ENCODE measurements at places on chromosomes 2 and 18.

DNA sequence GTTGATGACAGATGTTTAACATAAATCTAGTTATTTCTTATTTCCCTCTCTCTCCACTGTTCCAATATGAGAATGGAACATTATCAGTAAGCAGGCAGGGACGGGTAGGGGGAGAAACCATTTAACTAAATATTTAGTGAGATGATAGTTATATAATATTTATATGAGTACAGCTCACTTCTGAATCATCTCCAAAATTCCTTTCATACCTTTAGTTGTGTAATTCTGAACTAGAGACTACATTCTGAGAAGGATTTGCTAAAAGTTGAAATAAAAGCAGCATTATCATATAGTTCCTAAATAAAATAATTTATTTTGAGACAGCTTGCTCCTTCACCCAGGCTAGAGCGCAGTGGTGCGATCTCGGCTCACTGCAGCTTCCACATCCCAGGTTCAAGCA is 41.4 kb downstream of the B4GALT6 start:
- peak; percentile 32 for DNase-seq

DNA sequence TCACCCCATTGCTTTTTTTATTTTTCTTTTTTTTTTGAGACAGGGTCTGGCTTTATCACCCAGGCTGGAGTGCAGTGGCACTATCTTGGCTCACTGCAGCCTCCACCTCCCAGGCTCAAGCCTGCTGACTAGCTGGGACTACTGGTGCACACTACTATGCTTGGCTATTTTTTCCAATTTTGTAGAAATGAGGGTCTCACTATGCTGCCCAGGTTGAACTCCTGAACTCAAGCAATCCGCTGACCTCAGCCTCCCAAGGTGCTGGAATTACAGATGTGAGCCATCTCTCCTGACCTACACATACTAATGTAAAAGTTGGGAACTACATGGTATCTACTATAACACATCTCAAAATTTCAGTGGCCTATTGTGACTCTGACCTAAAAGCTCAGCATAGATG is 101.2 kb downstream of the FMNL2 start:
- no peak for DNase-seq

GRCh38 chr18:12884406-12885323 is 628 bp upstream of the PTPN2 start:
- DNase-seq: no peak

DNA sequence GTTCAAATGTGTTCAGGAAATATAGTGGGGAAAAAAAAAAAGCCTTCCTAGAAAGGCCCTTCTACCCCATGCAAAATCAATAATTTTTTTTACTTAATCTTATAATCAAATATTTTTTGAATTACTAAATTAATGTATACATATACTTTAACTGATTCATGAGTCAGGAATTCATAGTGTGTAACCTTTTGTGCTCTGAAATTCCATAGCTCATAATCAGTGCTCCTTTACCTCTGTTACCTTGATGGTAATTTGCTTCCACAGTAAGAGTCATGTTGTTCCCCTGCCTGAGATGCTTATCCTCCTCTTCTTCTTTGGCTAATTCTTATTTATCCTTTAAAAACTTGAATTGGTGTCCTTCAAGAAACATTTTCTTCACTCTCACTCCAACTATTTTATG is 414.2 kb downstream of the THSD7B start:
- DNase-seq: no peak

GRCh38 chr2:174663550-174663949 is 65.9 kb upstream of the WIPF1 start:
- no peak for DNase-seq

DNA sequence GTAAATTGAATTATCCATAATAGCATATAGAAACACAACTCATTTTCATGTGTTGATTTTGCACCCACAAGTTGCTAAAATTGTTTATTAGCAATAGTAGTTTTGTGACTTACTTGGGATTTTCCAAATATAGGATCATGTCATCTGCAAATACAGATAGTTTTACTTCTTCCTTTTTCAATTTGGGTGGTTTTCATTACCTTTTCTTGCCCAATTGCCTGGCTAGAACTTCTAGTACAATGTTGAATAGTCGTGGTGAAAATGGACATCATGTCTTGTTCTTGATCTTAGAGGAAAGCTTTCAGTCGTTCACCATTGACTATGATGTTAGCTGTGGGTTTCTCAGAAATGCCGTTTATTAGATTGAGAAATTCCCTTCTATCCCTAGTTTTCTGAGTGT is 60.2 kb upstream of the TCF7L1 start:
- DNase-seq: no peak

GRCh38 chr2:219274361-219274921 is 4.7 kb upstream of the DNAJB2 start:
- peak; percentile 68 for DNase-seq

- no peak for DNase-seq
Observed at GRCh38 chr2:9772999-9773902, 70.0 kb upstream of the TAF1B start.

- DNase-seq: no peak
Observed at GRCh38 chr2:223863491-223863890, 26.1 kb upstream of the AP1S3 start.

GRCh38 chr2:241237949-241238371 is 49.5 kb downstream of the ANO7 start:
- DNase-seq: no peak

DNA sequence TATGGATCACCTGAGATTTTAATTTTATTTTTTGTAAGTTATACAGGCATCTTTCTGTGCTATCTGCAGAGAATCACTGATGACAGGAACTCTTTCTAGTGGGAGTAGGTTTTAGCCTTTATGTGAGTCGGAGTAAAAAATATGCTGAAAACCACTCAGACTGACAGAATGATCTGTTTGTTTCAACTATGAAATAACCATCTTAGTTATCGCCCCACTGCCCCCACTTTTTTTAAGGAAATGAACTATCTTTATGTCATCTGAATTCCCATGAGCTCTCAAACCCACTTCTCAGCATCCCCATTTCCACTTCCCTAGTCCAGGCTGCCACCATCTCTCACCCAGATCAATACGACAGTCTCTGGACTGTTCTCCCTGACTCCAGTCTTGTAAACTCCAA is 38.9 kb downstream of the MRPL33 start:
- no peak for DNase-seq

DNA sequence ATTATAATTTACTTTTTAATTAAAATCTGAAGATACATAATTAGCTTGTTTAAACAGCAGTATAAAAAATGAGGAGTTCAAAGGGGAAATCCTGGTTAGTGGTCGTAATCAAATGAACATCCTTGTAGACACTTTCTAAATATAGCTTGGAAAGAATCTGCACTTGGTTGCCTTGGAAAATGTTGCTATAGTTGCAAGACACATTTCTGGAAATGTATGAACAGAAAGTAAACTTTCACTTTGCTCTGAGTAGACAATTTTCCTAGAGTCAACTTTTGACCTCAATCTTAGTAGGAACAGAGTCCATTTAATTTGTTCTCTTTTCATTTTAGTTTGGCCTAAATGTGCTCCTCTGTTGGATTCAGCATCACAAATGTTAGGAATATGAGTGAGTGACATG is 38.3 kb downstream of the GCA start:
- DNase-seq: no peak

GRCh38 chr2:5187283-5187682 is 504.9 kb upstream of the SOX11 start:
- DNase-seq: no peak

DNA sequence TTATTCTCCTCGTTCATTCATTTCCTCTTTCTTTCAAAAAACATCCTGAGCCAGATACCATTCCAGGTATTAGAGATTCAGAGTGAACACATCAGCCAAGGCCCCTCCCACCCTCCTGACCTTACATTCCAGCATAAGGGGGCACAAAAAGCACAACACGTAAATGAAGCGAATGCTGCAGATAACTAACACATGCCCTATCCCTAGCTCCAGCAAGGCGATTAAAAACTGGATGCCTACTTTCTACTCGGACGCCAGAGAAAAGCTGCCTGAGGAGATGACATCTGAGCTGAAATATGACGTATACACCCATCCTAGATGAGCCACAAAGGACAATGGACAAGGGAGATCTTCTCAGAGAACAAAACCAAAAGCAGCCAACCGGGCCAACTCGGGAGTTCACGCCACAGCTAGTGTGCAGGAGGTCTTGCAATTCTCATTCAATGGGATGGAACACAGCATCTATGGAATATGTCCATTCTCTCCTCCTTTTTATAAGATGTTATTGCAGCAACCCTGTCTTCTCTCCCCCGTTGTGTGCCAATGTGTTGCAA is 33.5 kb downstream of the FEZ2 start:
- no peak for DNase-seq

DNA sequence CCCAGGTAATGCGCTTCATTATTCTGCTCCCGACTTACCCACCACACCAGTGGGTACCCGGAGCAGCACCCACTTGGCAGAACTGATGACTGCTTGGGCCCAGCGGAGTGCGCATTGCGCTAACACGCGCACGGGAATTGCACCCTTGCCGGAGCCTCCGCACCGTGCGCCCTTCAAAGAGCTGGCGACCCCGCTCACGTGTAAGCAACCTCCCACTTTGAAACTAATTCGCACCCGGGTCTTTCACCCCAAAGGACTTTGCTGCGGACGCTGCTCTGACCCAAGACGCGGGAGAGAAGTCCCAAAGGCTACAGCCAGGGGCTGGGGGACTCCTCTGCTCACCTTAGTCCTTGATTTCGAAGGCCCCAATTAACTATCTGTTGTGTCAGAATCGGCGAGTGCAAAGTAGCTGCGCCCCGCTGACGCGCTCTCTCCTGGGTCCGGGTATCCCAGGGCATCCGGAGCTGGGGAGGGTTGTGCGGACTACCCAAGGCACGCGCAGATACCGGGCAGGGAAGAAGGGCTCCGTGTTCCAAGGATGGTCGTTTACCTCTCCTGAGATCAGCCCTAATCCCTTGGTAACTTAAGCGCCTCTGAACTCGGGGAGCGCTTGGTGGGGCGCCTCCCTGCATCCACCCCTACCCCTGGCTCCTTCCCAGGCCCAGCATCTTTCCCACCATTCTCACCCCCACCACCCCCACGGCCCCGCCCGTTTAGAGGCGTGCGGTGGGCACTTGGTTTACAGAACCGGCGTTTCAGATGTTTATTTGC is 13.1 kb upstream of the SATB2 start:
- no peak for DNase-seq

DNA sequence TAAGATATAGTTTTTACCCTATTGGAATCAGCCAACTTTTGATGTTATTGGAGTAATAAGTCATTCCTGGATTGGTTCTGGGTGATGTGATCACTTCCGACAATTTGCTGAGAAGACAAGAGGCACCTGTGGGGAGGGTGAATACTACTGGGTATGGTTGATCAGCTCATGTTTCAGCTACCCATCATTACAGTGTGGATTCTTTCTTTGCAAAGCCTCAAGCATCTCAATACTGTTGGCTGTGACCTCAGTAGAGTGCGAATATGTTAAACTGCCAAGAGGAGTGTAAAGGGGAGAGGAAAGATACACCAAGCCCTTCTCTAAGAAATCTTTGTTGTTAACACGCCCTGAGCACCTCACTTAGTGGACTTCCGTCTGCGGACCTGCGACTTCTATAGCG is 317.7 kb downstream of the TDRD15 start:
- DNase-seq: no peak

GRCh38 chr2:205730191-205730590 is 47.9 kb downstream of the NRP2 start:
- DNase-seq: no peak

- peak; percentile 88 for DNase-seq
Observed at GRCh38 chr18:58117786-58118403, 73.9 kb downstream of the NEDD4L start.

DNA sequence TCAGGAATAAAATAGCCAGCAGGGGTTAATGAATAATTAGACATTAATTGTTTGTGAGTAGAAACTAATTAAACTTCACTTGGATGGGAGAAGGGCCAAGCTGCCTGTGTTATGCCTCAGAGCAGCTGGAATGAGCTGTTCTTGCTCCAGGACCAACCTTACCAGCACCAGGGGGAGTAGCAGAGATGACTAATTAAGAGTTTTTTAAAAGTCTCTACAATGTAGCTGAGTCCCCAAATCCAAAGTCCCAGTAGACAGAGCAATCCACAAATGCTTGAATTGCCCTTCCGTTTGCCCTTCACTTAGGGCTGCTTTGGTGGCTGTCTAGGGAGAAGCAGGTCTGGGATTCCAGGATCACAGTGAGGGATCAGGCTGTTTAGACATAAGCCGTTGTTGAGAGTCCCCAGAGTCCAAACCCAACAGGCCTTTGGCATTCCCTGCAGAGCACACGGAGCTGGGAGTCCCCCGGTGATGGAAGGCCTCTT is 59.4 kb downstream of the RHOB start:
- DNase-seq: peak; percentile 68

GRCh38 chr2:145277922-145278321 is 758.0 kb upstream of the ZEB2 start:
- peak; percentile 53 for DNase-seq

DNA sequence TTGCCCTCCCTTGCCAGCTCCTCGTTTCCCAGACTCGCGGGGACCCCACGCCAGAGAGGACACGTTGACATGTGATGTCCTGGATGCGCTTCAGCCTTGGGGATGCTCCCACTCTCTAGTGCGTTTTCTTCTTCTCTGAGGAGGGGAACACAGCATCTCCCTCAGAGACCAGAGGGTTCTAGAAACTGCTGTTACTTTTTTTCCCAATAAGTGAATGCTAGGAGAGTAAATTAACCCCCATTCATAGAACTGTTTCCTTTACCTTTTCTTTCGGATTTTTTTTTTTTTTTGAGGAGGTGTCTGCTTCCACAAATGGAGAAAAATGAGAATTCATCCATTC is 370 bp upstream of the EFEMP1 start:
- DNase-seq: no peak

GRCh38 chr18:57595347-57595746 is 8.8 kb upstream of the FECH start:
- no peak for DNase-seq

GRCh38 chr2:33336036-33336625 is 140.3 kb upstream of the RASGRP3 start:
- no peak for DNase-seq

GRCh38 chr2:108615480-108616090 is 81.3 kb downstream of the LIMS1 start:
- DNase-seq: no peak

GRCh38 chr2:186201371-186201770 is 284.7 kb upstream of the ZC3H15 start:
- DNase-seq: peak; percentile 13

GRCh38 chr2:161990741-161991140 is 83.3 kb downstream of the DPP4 start:
- DNase-seq: peak; percentile 94
